ENCODE measurements at places on chromosomes 5 and 9. TPM values are rescaled to one million over a fixed set of nuclear protein-coding genes. Genes with fewer than 3 reads are reported as not detected.
A peak's percentile ranks its signal among the peaks of the same experiment; 100 is the strongest.

GRCh38 chr5:17056141-17056631, 120.1 kb upstream of the MYO10 start:
- peaks cover 4% of the 10 kb centered on the region for H3K4me1 ChIP-seq
- no peak overlapping the region for H3K27ac ChIP-seq
- no peaks in the 10 kb centered on the region for H3K27me3 ChIP-seq
- no peaks in the 10 kb centered on the region for H3K36me3 ChIP-seq
- DNase-seq = peak; percentile 24

FGD3 gene
- 11.0 TPM for total RNA-seq

DNA sequence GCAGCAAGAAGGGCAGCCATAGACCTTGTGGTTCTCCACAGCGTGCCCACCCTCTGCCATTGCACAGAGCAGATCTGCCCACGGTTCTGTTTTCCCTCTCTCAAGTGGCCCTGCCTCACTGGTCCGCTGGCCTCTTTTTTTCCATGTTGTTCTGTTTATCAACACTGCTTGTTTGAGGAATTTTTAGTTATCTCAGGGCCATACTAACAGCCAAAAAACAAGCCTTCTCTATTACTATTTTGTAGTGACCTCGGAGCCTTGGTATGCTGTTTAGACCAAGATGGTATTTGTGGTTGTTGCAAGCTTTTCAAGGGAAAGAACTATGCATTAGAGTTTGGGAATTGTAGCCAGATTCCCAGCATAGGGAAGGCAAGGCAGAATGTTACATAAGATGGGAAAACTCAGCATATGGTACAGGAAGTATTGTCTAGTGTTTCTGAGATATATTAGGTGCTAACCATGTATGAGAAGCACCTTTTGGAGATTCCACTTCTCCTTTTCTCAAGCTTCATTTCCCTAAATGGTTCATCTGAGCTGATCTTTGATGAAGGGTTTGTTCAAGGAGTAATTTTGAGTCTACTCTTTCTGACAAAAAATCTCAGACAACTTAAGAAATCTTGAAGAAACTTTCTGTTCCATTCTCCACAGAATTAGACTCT, 54.3 kb downstream of the NUP214 start:
- no peak overlapping the region for H3K27ac ChIP-seq
- no peak overlapping the region for H3K4me3 ChIP-seq
- no peaks in the 10 kb centered on the region for H3K27me3 ChIP-seq
- H3K36me3 ChIP-seq = peaks cover 6% of the 10 kb centered on the region
- DNase-seq = no peak
- no peaks in the 10 kb centered on the region for H3K4me1 ChIP-seq

- H3K4me3 ChIP-seq = no peak overlapping the region
- H3K4me1 ChIP-seq = no peaks in the 10 kb centered on the region
- H3K27ac ChIP-seq = no peak overlapping the region
- DNase-seq = no peak
- H3K27me3 ChIP-seq = no peaks in the 10 kb centered on the region
These were observed 25.8 kb upstream of the DAP start for GRCh38 chr5:10786835-10787234.

CAMSAP1 gene
- 86.6 TPM for total RNA-seq

DNA sequence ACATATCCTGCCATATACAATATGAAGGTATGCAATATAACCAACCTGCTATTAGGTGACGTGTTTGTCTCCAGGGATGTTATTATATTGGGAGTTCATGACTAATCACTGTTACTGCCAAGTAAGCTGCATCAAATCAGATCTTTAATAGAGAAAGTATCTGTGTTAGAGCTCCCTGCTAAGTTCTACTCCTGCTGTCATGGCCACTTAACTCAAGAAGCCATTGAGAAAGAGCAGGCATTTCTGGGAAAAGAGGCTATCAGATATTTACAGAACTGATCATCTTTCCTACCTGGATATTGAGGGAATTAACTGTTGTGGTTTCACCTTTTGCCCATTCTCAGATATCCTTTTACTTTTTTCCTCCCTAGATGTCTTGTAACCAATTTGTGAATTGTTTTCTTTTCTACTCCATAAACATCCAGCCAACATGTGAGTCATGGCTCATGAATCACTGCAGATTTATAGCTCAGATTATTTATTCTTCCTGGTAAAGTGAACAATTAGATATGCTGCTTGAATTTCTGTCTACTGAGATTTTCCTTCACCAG, 634.8 kb upstream of the FAM174A start:
- no peaks in the 10 kb centered on the region for H3K4me1 ChIP-seq
- H3K27me3 ChIP-seq = no peaks in the 10 kb centered on the region
- no peak overlapping the region for H3K27ac ChIP-seq

DNA sequence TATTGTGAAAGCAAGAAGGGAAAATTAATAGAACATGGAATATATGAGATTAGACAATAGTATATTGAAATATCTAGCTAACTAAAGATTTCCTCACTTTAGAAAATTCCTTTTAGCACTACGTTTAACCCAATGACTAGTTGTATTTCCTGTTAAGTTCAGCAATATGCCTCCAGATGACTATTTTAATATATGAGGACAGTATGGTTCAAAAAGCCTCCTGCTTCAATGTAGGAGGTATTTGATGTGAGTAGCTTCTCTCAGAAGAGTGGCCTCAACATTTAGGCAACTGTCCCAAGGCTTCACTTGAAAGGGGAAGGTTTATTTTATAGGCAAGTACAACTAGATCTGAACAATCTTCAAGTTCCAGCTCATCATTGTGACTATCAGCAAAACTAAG, 2.0 kb upstream of the MEF2C start:
- no peaks in the 10 kb centered on the region for H3K4me1 ChIP-seq
- H3K36me3 ChIP-seq = no peaks in the 10 kb centered on the region
- H3K4me3 ChIP-seq = no peak overlapping the region
- H3K27me3 ChIP-seq = no peaks in the 10 kb centered on the region
- H3K27ac ChIP-seq = peak overlapping the region; percentile 14

COL15A1 gene
- total RNA-seq = 10.3 TPM

- no peaks in the 10 kb centered on the region for H3K27me3 ChIP-seq
- H3K36me3 ChIP-seq = no peaks in the 10 kb centered on the region
- H3K4me1 ChIP-seq = no peaks in the 10 kb centered on the region
- no peak overlapping the region for H3K4me3 ChIP-seq
These were observed 111.8 kb downstream of the GCNT1 start for GRCh38 chr9:76570826-76571225.

ANGPTL2 gene
- 43.2 TPM for total RNA-seq

PLCXD3 gene
- 3.5 TPM for total RNA-seq

SMU1 gene
- 18.4 TPM for total RNA-seq

MEIKIN gene
- total RNA-seq = not detected

DNA sequence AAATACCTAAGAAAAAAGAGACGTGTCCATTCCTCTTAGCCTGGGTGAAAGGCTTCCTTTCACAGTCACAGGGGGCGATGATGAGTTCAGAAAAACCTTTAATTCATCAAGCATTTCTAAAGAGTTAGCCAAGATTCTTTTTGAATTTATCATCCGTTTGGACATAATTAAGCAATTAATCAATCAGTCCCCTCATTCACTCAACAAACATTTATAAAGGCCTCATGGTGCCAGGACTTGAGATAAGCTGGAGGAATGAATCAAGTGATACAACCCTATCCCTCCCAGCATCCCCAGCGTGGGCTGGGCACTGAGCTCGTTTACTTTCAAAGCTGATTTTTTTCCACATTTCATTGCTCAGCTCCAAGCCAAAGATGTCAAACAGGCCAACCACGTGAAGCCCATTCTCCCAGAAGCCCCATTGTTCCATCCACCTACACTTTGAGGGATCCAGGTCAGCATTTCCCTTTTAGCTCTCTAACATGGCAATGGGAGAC, 140.5 kb downstream of the SLIT3 start:
- H3K4me1 ChIP-seq = no peaks in the 10 kb centered on the region
- H3K27me3 ChIP-seq = no peaks in the 10 kb centered on the region
- DNase-seq = no peak
- H3K36me3 ChIP-seq = no peaks in the 10 kb centered on the region

- no peaks in the 10 kb centered on the region for H3K4me1 ChIP-seq
- no peaks in the 10 kb centered on the region for H3K36me3 ChIP-seq
- H3K4me3 ChIP-seq = no peak overlapping the region
- no peak overlapping the region for H3K27ac ChIP-seq
These were observed 115.4 kb downstream of the DENND1A start for GRCh38 chr9:123814496-123814895.

IL5 gene
- total RNA-seq = not detected
